Activated T-helper 9 cell treated with anti-CD3 and anti-CD28 coated beads, Interleukin-2, amount 50 U/mL, for 16 hours (primary cell): ENCODE measurements at places on chromosomes 3 and 15.
A peak's percentile ranks its signal among the peaks of the same experiment; 100 is the strongest.

DNA sequence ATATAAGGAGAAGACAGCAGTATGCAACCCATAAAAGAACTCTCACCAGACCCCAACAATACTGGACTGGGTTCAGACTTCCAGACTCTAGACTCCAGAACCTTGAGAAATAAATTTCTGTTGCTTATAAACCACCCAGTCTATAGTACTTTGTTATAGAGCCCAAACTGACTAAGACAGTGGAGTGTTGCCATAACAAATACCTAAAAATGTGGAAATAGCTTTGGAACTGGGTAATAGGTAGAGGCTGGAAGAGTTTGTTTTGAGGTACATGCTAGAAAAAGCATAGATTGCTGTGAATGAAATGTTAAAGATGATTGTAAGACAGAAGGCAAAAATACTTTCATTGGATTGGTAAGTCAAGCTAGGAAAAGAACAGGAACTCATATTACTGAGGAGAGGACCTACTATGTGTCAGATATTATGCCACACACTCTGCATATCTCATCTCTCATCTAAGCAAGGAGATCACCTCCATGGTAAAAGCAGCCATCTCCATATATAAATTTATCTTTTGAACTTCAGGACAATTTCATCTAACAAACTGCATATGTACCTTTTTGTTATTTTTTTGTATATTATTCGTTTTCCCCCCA is 67.4 kb upstream of the FNDC3B start:
- no peak for DNase-seq

GRCh38 chr15:68277131-68277602 is 378 bp upstream of the FEM1B start:
- no peak for DNase-seq

DNA sequence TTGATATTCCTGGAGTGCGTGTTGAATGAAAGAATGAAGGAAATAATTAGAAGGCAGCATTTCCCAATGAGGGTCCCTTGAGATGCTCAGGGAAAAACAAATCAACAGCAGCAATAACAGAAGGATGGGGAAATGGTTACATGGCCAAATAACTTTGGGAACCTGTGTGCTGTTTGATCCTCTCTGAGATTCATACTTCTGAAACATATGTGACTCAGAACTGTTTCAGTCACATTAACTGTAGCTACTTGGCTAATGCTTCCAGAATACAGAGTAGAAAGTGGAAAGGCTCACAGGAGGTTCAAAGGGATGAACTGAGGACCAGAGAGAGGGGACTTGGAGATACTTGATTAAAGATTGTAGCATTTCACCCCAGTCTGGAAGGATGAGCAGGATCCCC is 258.2 kb downstream of the SLCO3A1 start:
- DNase-seq = no peak

DNA sequence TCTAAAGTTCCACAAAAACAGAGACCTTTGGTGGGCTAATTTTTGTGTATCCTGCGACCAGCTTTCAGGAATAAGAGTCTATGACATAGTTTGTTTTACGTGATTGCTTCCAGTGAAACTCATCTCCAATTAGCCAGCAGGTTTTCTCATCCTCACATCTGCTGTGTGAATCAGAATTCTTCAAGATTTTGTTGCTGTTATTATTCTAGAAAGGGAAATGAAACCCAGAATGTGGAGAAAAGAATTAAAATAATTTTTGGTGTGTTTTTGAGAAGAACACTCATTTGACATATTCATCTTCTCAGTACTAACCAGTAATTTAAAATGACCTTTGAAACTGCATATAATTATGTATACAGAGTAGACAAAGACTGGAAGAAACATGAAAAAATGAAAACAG is 175.9 kb downstream of the USP13 start:
- DNase-seq = no peak

GRCh38 chr3:1439395-1439794 is 346.6 kb downstream of the CNTN6 start:
- DNase-seq = no peak

DNA sequence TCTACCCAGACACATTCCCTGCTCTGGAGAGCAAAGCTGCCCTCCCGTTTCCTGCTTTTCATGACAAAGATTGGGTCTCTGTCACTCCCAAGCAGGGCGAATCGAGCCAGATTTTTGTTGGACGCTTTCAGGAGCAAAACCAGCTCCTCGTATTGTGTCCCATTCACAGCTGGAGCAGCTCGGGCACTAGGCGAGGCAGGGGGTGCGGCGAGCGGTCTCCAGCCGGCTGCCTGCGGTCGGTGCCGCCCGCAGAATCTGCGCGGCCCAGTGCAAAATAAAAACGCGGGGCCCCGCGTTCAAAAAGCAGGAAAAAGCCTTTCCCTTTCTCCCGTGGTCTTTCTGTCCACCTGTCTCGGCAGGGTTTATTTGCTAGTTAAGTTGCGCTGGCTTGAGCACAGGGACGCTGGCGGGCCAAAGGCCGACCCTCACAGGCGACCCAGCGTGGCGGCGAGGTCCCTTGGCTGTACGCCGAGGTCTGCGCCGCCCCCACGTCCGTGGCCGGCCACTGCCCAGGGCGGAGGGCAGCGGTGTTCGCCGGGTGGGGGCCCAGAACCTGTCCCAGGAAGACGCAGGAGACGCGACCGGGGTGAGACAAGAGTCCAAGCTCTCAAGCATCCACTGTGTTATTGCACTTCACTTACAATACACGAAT is 71.2 kb downstream of the CYP19A1 start:
- no peak for DNase-seq

- DNase-seq = no peak
Observed at GRCh38 chr3:57160076-57160764, 4.9 kb downstream of the IL17RD start.

- DNase-seq = no peak
Observed at GRCh38 chr3:172461530-172462138, 13.4 kb upstream of the GHSR start.

- peak; percentile 28 for DNase-seq
Observed at GRCh38 chr3:129576514-129577352, 29.7 kb downstream of the PLXND1 start.

GRCh38 chr3:134824791-134825190 is 29.7 kb downstream of the EPHB1 start:
- DNase-seq = no peak

GRCh38 chr15:91238644-91239425 is 138.8 kb downstream of the SV2B start:
- DNase-seq = no peak

DNA sequence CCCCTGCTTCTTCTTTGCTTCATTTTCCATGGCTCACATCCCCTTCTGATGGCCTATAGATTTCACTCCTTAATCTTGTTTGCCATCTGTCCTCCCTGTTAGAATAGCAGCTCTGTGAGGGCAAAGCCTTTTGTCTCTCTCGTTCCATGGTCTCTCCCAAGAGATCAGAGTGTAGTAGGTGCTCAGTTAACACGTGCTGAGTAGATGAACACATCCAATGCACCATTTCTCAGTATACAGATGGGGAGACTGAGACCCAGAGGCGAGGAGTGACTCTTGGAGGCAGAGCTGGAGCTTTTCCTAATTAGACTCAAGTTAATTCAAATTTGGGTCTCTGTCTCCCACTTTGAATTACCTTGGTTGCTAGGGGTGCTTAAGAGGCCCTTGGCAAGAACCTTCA is 4.2 kb downstream of the PAQR5 start:
- DNase-seq = no peak

GRCh38 chr3:128805772-128806171 is 73.6 kb upstream of the ACAD9 start:
- DNase-seq = no peak

DNA sequence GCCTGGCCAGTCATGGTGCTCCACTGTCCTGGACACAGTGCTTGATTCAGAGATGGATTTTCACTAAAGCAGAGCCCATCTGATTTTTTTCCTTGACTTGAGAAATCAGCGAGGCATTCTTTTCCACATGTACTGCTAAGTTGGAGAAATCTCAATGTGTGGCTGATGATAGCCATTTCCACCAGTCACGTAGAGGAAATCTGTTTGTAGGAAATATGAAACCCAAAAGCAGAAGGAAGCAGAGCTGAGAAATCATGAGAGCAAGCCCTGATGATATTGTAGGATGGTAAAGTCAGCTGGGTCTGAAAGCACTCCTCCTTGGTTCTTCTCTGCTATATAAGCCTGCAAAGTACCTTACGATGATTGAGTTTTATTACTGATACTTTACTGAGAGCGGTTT is 1233.4 kb downstream of the ROBO2 start:
- DNase-seq = no peak

DNA sequence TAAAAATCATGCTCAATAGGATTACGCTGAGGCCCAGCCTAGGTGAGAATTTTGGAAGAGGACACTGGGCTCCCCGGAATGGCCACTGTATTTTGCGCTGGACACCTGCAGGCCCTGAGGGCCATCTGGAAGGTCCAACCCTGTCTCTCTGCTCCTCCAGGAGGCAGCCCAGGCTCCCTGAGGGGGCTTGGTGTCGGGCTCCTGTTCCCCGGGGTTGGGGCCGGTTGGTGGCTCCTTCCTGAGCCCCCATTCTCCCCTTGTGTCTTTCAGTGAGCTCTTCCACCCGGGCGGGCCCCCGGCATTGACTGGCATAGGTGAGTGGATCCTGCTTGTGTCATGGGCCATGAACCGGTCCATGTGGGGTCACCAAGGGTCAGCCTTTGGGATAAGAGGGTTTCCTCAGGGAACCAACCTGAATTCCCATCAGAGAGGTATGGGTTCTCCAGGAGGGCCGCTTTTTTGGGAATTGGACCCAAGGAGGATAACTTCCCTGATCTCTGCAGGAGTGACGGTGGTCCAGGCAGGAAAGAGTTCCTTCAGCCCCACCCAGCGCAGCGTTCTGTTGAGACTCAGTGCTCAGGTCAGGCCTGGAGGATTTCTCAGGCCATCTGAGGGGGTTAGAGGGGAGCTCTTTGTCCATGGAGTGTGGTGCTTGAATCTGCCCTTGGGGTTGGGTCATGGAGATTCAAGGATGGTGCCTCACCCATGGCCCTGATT is 187.8 kb downstream of the UBE3A start:
- DNase-seq = no peak

GRCh38 chr3:128683957-128684356 is 33.3 kb upstream of the RPN1 start:
- DNase-seq = no peak
